ENCODE measurements at places on chromosomes 6 and 20. TPM values are rescaled to one million over a fixed set of nuclear protein-coding genes. Genes with fewer than 3 reads are reported as not detected.

GSTA4 gene
- 8.4 TPM for total RNA-seq

DPPA5 gene
- not detected for total RNA-seq

PKHD1 gene
- total RNA-seq: not detected

MYMX gene
- total RNA-seq: not detected

HAO1 gene
- total RNA-seq: not detected

FAM135A gene
- 16.1 TPM for total RNA-seq

TLDC2 gene
- not detected for total RNA-seq

ADGRF5 gene
- not detected for total RNA-seq

TP53TG5 gene
- total RNA-seq: not detected

IL20RA gene
- 0.07 TPM for total RNA-seq

SEMG1 gene
- not detected for total RNA-seq

RAET1E gene
- total RNA-seq: 2.9 TPM

PNLDC1 gene
- 0.05 TPM for total RNA-seq
